ENCODE measurements at places on chromosomes 16 and 17. TPM values are rescaled to one million over a fixed set of nuclear protein-coding genes. Genes with fewer than 3 reads are reported as not detected.
A peak's percentile ranks its signal among the peaks of the same experiment; 100 is the strongest.

- DNase-seq: no peak
These were observed 95.6 kb downstream of the NPIPB11 start for GRCh38 chr16:29310852-29311314.

DNA sequence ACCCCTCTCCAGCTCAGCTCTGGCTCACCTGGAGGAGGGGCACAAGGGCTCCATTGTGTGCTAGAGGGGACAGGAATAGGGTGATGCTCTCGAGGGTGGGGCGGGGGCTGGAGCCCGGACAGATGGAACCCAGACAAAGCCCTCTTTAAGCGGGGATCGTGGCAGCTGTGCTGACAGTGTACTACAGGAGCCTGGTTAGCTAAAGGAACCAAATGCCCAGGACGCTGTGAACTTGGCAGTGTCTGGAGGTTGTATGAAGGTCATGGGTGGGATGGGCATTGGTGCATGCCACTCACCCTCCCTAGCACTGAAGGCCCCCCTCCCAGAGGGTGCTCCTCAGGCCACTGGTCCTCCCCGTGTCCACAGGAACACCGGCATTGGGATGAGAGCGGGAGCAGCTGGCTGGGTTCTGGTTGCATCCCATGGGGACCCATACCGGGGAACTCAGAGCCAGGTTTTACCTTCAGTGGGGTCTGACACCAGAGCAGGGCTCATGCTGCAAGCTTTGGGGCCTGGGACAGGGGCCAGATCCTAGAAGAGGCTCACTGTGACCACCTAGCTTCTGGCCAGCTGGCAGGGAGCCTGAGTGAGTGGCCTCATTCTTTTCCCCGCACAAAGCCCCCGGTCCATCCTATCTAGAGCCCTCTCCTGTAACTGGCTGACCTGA, 11.9 kb downstream of the KIF19 start:
- DNase-seq: no peak

- DNase-seq: no peak
These were observed 78.1 kb downstream of the OR1D5 start for GRCh38 chr17:2985318-2985717.

DNA sequence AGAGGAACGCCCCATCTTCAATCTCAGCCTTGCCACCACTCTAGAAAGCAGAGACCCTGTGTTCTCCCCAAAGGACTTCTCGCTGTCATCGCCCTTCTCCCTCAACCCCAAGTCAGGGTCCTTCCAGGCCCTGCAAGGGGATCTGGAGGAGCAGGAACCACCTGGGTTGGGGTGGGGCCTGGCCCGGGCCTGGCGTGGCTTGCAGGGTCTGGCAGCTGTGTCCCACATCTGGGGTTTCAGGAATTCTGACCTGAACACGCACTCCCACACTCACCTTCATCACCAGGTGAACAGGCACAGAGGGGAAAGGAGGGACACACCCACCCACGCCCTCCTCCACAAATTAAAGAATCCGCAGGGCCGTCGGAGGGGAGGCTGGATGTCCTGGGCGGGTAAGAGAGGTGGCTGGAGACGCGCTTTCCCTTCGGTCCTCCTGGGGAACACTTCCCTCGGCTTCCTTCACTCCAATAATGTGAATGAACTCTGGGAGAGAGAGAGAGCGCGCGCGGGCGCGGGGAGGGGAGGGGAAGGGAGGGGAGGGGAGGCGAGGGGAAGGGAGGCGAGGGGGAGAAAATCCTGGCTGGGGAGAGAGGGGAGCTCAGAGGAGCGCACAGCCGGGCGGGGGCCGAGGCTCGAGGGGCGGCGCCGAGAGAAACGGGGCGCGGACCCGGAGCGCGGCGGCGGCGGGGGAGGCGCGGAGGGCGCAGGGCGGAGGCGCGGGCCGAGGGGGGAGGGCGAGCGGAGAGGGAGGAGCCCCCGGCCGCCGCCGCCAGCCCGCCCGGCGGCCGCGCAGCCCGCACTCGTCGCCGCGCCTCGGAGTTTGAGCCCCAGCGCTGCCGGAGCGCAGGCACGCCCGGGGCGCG, at the start of gene CACNG4:
Gene CACNG4, plus strand, starts transcription at position 799 of the 863 bp plus-strand sequence. CDS start 205 bp downstream, outside the sequence.
- no peak for DNase-seq

The PRSS27 gene
- total RNA-seq: 0.81 TPM

GRCh38 chr17:77011173-77012011, 129.4 kb upstream of the SEC14L1 start:
- peak; percentile 27 for DNase-seq

The PIGQ gene
- total RNA-seq: 25.7 TPM

The HOXB1 gene
- total RNA-seq: not detected

DNA sequence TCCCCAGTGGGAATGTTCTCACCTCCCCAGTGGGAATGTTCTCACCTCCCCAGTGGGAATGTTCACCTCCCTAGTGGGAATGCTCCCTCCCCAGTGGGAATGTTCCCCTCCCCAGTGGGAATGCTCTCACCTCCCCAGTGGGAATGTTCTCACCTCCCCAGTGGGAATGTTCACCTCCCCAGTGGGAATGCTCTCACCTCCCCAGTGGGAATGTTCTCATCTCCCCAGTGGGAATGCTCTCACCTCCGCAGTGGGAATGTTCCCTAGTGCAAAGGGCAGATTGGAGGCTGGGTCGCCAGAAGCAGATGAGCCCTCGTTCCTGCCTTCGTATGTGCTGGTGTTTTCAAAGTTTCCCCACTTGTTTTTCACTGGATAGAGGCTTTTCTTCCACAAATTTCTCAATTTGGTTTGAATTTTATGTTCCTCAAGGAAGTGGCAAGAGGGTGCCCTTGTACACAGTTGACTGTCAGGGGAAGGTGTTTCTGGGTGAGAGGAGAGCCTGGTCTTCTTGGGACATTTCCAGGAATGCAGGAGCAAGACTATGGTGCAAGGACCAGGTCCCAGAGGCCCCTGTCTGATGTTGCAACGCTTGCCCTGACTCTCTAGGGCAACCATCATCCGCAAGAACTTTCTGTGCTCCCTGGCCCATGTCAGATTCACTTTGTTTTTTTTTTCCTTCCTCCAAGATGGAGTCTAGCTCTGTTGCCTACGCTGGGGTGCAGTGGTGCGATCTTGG, 34.0 kb downstream of the TRARG1 start:
- no peak for DNase-seq

- DNase-seq: no peak
These were observed 2.0 kb upstream of the CANT1 start for GRCh38 chr17:79011451-79012147.

- no peak for DNase-seq
These were observed 51.8 kb upstream of the GPRC5B start for GRCh38 chr16:19936441-19936840.

- no peak for DNase-seq
These were observed 1.2 kb downstream of the SLC52A1 start for GRCh38 chr17:5034063-5034462.

The ITGB3 gene
- 18.4 TPM for total RNA-seq

- no peak for DNase-seq
These were observed 13.4 kb downstream of the ENDOV start for GRCh38 chr17:80428363-80428762.

The TEDC2 gene
- not detected for total RNA-seq

All from CD4-positive, CD25-positive, alpha-beta regulatory T cell (primary cell).